ENCODE measurements at places on chromosomes 7 and 10. TPM values are rescaled to one million over a fixed set of nuclear protein-coding genes. Genes with fewer than 3 reads are reported as not detected.

GRCh38 chr7:30634193-30634626 is 39.5 kb downstream of the GARS1 start:
- DNase-seq: no peak

DNA sequence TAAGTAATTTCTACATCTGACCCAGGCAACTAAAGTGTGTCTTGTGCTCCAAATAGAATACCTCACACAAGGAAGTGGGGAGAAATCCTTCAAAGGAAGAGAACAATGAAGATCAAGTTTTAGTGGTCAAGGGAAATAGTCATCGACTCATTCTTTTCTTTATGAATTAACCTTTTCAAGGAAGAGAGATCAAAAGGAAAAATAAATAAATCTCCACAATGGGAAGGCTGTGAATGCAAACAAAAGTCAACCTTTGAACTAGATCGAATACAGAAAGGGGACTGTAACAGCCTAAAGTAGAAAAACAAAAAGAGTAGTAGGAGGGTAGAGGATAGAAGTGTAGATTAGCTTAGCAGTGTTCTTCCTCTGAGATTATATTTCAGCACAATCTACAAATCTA is 274.6 kb upstream of the COBL start:
- DNase-seq: no peak

DNA sequence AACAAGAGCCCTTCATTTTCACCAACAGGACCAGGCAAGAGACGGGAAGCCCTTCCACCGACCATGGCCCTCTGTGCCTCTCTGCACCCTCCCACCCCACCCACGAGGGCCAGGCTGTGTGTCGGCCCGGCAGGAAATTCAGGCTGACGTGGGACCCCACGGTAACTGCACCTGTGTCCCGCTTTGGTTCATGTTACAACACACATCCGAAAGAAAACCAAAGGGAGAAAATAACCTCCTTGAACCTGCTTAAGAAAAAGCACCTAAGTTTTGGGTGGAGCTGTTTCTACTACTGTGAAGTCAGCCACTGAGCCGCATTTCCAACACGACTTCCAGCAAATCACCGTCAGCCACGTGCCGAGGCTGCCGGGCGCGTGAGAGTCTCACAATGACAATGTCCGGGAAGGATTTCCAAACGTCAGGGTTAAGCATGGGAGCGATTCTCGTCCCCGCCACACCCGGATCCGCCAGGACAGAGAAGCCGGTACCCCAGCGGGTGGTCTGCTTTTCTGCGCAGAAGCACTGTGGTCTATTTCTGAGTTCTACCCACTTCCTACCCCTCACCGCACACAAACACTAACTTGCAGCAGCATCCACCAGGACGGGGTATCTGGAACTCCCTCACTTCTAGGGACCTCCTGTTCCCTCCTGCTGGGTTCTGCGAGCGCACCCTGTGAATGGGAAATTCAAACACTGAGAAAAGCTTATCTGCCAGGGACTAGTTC is 36.6 kb downstream of the AMZ1 start:
- DNase-seq: no peak

DNA sequence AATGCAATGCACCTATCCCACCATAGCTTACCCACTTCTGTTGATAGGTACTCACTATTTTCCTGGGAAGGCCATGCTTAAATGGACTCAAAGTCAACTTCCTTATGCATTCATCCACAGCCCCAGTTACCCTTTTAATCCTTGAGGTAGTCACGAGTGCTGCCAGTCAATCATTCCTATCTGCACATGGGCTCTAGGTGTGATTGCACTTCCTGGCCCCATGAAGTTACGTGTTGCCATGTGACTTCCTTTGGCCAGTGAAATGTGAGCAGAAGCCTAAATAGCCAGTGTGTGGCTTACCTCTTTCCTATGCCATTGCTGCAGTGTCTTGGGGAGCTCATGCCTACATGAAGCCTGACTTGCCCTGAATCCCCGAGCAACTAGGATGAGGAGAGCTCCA is 23.5 kb upstream of the EIF5AL1 start:
- DNase-seq: no peak

DNA sequence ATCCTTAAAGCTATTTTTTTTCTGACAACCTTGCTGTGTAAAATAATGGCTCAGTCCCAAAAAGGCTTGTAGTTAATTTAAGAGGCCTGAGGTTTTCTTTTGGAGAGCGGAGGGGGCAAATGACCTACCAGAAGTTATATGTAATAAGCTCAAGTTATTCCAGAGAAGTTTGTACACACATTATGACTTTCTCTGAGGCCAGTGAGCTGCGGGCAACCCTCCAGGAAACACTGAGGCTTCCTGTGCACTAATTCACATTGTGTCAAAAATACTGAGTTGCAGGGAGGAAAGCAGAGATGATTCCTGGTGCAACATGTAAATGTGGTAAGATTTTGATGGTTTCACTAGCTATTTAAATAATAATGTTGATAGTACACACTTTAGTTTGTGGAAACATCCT is 188.6 kb downstream of the DIP2C start:
- peak; percentile 10 for DNase-seq

- DNase-seq: no peak
Observed at GRCh38 chr10:3782451-3783315, 2.3 kb downstream of the KLF6 start.

DNA sequence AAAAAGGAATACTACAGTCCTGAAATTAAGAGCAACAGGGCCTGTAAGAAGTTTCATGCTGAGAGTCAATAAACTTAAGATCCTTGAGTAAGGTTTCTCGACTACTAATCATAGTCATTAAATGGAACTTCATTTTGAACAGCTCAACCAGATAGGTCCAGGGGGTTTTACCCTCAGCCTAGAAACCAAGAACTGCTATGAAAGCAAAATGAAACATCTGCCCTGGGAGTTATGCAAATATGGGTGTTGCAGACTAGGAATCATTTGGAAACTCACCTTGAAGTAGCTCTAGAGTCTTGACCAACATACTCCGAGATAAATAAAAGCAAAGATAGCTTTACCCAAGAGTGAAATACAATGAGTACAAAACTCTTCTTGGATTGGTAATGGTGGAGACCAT is 128.0 kb downstream of the HGF start:
- DNase-seq: no peak

DNA sequence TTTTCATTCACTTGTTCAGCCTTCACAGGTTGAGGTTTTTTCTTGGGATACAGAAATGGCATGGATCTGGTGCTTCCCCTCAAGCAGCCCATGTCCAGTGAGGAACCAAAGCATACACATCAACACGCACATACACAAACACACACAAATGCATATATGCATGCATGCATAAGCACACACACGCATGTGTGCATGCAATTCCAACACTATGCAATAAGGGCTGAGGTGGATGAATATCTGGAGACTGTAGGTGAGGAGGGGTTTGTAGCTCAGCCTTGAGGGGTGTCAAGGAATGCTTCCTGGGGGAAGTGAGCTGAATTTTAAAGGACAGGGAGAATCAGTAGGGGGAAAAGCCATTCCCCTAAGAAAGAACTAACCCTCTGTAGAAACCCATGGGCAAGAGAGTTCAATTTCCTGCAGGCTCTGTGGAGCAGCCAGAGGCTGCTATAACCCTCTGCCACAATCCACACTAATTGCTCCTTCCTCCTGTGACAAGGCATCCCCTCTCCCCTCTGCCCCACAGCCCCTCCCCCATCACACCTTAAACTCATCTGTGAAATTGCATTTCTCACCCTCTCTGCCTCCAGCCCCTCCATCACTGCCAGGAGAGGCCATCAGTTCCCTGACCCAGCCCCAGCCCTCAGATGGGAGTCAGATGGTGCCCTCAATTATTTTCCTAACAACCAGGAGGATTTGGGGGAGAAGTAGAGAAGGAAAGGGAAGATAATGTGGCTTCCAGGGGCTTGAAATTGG is 316.4 kb downstream of the RPS24 start:
- no peak for DNase-seq

- DNase-seq: peak; percentile 87
Observed at GRCh38 chr10:110643653-110644597, at the start of gene RBM20. RBM20 (plus strand) TSS chr10:110644336; CDS start chr10:110644455, 119 bp downstream.

DNA sequence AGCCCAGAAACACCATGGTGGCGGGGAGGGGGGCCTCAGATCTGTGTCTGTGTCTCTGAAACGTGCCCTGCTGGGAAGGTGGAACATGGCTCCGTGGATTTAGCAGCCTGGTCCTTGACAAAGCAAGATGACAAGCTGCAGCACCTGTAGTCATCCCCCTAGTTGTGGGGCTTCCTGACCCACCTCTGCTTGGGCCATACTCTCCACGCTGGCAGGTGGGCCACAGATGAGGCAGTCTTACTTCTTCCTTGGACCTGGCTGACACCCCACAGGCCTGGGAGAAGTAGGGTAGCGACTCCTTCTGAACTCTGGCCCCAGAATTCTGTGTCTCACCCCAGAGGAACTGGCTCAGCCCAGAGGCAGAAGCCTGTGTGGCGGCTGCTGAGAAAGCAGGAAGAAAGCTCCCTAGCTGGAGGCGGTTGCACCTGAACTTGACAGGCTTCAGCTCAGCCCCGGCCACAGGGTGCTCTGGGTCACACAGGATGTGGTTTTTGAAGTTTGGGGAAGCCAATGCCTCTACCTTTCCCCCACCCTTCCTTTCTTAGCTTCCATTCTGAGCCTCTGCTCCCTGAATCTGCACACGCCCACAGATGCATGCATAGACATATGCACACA is 113.9 kb downstream of the ABLIM1 start:
- DNase-seq: no peak

DNA sequence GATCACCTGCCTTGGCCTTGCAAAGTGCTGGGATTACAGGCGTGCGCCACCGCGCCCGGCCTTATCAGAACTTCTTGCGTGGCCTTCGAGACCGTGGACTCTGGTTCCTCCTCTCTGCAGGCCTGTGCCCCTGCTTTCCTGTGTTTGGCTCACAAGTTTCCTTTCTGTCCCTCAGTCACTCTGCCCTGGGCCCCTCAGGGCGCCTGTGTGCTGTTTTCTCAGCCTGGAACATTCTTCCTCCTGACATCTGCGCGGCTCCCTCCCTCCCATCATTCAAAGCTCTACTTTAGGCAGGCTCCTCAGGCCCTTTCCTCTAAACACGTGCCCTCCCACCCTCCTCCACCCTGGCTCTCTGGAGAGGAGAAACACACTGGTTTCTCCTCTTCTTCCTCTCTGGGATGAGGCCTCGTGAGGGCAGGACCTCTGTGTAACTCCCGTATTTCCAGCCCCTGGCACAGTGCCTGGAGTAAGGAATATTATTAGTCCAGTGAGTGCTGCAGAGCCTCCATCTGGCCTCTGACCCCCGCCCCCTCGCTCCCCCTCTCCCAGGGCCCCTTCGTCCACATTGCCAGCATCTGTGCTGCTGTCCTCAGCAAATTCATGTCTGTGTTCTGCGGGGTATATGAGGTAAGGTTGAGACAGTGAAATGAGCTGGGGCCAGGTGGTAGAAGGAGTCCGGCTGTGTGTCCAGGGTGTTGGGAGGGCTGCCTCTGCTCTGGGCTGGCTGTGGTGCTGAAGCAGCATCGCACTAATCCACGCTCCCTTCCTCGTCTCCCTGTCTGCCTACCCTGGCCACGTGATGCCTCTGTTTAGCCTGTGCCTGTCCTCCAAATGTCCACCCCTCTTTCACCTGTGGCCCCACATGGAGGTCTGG is 7.1 kb downstream of the CLCN1 start:
- DNase-seq: peak; percentile 58

DNA sequence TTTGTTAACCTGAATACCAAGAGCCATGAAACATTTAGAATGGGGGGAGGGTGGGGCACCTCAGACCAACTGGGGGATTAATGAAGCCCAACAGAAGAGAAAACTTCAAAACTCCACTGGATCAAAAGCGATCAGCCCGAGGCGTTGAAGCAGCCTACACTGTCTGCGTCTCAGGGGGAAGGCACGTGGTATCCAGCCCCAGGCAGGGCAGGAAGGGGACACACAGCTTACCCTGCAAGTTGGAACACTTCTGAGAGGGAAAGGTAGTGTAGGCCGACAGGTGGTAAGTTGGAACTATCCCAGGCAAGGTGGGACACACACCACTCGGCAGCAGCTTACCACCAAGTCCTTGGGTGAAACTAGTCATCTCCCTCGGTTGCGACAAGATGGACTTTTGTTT is 102.9 kb downstream of the TAX1BP1 start:
- DNase-seq: no peak

- no peak for DNase-seq
Observed at GRCh38 chr10:124350806-124351205, 67.9 kb downstream of the OAT start.

DNA sequence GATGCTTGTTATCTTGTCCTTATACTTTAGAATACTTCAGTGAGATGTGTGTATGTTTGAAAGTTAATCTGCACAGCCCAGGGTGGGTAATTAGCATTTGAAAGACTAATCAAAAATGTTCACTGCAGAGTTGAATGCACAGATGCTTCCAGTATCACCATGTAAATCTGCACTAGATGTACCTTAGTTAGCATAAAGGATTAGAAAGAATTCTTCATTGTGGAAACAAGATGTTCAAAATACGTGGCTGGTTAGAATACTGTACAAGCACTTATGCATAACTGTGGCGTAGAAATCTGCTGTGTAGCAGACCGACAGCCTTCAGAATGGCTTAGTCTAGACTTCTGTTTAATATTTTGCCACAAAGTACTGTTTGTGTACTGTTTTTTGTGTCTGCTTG is 2.2 kb upstream of the TMEM168 start:
- DNase-seq: no peak

DNA sequence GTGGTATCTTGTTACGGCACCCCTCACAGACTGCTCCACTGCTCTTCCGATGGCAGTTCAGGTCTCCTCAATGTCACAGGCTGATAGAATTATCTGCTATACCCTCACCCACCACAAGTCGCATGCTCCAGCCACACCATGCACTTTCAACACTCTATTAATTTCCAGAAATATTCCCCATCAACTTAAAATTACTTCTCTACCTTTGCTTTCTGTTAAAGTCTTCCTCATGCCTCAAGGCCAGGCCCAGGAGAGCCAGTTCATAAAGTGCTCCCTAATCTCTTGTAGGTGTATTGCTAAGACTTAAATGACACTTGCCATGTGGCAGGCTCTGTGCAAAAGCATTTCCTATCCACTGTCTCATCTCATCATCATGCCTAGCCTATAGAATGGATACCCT is 105.9 kb upstream of the ARID5B start:
- no peak for DNase-seq

GRCh38 chr10:98528805-98529183 is 82.1 kb upstream of the HPS1 start:
- no peak for DNase-seq

DNA sequence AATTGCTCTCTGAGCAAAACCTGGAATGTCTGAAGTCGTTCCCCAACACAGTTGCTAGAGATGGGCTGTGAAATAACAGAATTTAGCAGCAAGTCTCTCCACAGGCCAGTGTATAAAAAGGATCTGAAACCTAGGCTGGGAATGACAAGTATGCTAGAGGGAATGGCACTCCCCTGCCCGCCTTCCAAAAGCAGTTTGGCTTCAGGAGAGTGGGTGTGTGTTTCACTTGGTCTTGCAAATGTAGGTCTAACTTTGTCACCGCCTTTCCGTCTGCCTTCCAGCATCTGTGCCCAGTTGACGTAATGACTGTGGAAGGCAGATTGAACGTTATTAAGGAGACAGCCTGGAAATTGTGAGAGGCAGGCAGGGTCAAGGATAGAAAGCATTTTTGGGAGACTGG is 18.0 kb upstream of the MTURN start:
- DNase-seq: no peak

- no peak for DNase-seq
Observed at GRCh38 chr7:31776616-31777015, 89.6 kb downstream of the PPP1R17 start.

Gene PSMC2
- total RNA-seq: 26.2 TPM

Gene KAZALD1
- total RNA-seq: 5.8 TPM

Gene GRID2IP
- total RNA-seq: 1.3 TPM
